ENCODE measurements at places on chromosomes 4 and X.

DNA sequence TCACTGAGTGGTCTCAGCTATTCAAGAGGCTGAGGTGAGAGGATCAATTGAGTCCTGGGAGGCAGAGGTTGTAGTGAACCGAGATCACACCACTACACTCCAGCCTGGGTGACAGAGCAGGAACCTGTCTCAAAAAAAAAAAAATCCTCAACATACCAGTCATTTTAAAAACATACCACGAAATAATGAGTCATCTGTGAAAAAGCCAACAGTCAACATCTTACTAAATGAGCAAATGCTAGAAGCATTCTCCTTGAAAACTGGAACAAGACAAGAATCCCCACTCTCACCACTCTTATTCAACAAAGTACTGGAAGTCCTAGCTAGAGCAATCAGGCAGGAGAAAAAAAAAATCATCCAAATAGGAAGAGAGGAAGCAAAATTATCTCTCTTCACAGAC is 104.0 kb upstream of the ARHGEF9 start:
- DNase-seq, result no peak

GRCh38 chr4:121789455-121789854 is 11.7 kb upstream of the EXOSC9 start:
- DNase-seq, result no peak

- no peak for DNase-seq
Measured at GRCh38 chrX:24260842-24261550, 52.9 kb downstream of the SUPT20HL2 start.

GRCh38 chr4:24145591-24145990 is 255.7 kb upstream of the PPARGC1A start:
- no peak for DNase-seq

DNA sequence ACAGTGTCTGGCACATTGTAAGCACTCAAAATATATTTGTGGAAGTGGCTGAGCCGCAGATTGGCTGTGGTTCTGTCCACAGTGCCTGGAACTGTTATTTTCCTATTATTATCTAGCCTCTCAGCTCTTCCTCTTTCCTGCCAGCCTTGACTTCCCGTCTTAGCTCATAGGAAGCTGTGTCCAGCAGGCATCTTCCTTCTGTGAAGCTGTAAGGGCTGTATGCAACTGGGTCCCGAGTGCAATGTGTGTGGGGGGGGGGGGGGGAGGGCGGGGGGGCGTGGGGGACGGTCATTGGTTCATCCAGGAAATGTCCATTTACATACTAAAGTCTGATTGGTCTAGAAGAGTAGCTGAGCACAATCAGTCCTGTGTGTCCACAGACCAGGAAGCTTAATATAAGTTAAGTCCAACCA is 210.7 kb downstream of the PDGFRA start:
- DNase-seq, result no peak

- no peak for DNase-seq
Measured at GRCh38 chr4:102610476-102610875, 109.3 kb downstream of the NFKB1 start.

DNA sequence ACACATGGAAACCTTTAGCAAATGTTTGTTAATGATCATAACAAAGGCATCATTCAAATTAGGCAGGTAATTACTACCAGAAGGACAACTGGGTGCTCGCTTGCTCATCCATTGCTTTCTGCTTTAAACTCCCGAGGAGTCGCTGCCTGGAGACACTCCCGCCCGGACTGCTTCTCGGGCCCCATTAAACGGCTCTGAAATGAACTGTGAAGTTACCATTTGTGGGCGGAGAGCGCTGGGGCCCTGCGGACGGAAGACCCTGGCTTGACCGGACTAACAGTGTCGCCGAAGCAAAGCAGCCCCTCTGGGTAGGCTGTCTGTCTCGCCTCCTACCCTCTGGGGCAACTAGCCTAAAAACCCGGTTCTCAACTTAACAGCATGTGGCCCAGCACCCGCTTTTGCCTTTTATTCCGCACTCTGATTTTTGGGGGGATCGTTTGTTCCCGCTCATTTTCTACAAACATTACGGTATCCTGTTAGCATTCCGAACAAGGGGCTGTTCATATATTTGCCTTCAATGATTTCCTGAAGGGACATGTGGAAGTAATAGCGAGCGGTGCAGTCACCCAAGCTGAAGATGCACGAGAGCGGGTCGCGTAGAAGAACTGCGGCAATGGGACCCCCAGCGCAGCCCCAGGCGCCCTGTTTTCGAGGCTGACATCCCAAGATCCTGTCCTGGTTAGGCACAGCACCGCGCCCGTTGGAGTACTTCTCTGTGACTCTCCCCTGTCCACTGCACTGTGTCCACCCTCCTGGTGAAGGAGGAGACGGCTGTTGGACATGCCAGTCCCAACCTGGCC is 1.6 kb upstream of the PDGFRA start:
- no peak for DNase-seq

- no peak for DNase-seq
Measured at GRCh38 chr4:6991771-6992557, 51.2 kb upstream of the TADA2B start.

DNA sequence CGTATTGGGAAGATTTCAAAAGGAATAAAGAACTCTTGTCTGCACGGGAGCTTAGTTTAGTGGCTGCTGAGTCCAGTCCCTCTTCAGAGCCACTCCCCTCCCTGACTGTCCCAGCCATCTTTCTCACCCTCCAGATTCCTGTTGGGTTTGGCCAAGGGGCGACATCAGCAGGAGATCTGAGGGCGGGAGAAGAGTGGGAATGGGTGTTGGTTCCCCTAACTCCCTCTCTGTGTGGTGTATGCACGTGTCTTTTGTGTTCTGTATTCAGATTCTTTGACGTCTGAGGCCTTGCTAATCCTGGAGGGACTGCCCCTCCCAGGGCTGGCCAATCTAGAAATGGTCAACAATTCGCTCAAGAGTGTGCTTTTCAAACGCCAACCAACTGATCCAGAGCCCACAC is 37.4 kb downstream of the CYTL1 start:
- no peak for DNase-seq

DNA sequence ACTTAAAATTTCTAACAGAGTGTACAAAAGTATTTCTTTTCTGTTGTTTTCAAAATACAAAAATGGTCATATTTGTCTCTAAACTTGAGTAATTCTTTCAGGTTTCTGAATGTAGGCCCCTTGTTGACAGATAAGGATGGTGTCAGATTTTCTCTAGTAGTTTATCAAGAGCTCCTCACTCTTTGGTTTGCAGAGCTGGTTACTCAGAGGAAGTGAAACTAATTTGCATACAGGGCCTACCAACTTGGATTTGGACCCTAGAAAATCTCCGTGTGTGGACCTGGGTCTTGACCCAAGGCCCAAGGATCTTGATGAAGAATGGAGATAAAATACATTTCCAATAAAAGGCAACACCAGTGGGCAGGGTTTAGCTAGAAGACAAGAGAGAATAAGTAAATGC is 433 bp upstream of the ADH6 start:
- DNase-seq, result no peak

- DNase-seq, result no peak
Measured at GRCh38 chr4:76964769-76965168, 15.2 kb downstream of the SEPTIN11 start.

GRCh38 chrX:118346258-118347094 is 570 bp downstream of the WDR44 start:
- DNase-seq, result peak; percentile 41
